NCI-H1694 (cell line): ENCODE measurements at places on chromosomes 13 and 19.

DNA sequence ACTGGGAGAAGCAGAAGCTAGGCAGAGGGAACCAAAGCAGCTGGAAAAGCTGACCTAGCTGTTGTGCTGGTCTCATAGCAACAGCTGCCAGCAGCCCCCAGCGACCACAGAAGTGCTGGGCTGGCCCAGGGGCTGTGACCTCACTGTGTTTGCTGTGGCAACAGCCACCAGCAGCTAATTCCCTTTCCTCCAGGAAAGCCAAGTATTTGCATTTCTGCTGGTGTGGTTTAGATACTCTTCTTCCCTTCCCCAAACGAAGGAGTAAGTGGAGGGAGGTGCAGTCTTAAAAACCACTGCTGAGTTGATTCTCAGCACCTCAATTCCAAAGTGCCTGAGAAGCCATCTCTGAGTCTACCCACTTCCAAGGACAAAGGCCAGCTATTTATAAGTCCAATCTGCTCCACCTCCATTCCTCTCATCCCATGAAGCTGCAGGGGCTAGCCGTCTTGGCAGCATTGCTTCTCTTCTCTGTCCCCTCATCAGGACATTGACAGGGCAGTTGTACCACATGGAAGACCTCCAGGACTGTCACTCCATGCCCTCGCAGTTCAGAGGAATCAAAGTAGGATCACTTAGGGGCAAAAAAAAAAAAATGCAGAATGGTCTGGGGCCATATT lies 11.5 kb upstream of the CCDC97 start:
- DNase-seq, result no peak

DNA sequence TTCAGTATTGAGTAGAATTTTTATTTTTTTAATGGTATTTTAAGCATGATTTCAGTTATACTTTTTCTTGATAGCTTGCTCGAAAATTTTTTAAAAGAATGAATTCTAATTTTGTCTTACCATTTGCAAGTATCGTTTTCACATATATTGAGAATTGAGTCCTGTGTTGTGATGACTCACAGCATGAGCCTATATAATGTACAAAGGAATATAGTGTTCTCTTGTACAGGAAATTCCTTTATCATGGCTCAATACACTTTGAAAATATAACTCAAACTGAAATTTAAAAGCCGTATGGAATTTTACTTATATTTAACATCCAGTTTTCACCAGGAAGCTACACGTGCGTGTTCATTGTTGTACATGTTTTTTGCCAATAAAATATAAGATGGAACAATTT lies 161.1 kb upstream of the TMTC4 start:
- no peak for DNase-seq

- DNase-seq, result no peak
Observed at GRCh38 chr19:31310432-31311133, 38.7 kb downstream of the TSHZ3 start.

DNA sequence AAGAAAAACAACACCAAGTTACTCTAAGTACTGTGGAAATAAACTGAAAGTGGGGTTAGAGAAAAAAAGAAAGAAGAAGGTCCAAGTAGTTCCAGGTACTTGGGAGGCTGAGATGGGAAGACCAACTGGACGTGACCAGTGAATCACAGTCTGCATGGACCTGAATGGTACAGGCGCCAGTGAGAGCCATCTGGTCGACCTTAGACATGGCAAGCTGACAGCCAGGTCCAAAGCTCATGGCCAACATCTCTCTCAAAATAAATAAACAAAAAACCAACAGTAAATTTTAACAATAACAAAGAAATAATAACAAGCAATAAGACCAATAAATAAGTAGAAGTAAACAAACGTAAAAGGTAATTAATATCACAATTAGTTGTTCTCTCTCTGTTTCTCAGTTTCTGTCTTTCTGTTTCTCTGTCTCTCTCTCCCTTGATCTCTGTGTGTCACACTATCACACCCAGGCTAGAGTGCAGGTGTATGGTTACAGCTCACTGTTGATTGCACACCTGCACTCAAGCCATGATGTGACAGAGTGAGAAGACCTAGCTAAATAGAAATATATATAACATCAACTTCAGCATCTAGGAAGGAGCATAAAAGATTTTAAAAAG lies 31.6 kb upstream of the ZNF724 start:
- no peak for DNase-seq

- DNase-seq, result no peak
Observed at GRCh38 chr13:83221256-83221655, 661.0 kb downstream of the SLITRK1 start.
